Activated T-helper 1 cell treated with anti-CD3 and anti-CD28 coated beads, Interleukin-12 subunit alpha, Interleukin-12 subunit beta, Interleukin-2, Interleukin-4 antibody, amounts not matched to agents 30 ng/mL and 10 ng/mL and 1 ng/mL, durations not matched to agents 14 hours and 24 hours and 36 hours (primary cell): ENCODE measurements at places on chromosomes 2 and 18.

GRCh38 chr2:158994920-158995676, 26.7 kb downstream of the TANC1 start:
- no peak for DNase-seq

GRCh38 chr18:32707586-32707985, 65.2 kb downstream of the KLHL14 start:
- no peak for DNase-seq

GRCh38 chr2:218882866-218883366, 2.3 kb downstream of the WNT10A start:
- DNase-seq, result no peak

- DNase-seq, result no peak
Observed at GRCh38 chr18:34806527-34806926, 96.4 kb downstream of the DTNA start.

DNA sequence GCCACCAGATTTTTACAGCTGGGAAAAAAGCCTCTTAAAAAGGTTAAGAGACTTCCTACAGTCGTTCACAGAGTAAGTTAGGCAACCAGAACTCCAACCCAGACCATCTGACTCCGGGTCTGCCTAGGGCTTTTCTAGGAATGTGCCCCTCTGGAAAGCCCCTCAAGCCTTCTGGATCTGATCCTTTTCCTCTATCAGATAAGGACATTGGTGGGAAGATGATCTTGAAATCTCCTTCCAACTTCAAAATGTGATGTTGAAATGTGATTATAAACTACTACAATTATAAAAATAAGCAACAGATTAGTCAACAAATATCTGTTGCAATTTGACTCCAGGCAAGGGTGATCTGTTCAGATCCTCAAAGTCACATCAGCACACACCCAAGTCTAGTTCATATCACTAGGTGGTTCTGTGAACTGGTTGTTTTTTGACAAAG, 270.4 kb downstream of the ARHGAP15 start:
- DNase-seq, result no peak

DNA sequence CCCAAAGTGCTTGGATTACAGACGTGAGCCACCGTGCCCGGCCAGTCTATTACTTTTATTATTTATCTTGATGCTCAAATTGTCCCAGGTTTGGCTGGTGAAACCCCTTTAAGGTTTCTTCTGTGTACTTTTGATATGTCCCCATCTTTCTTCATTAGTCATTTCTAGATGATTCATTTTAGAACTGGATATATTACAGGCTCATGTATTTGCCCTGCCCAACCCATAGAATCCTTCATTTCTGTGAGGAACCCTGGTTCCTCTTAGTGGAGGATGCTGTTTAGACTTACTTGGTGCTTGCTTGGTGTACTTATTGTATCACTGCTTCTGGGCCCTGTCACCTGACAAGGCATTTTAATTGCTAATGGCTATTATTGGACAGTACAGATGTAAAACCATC, 40.1 kb downstream of the KCMF1 start:
- no peak for DNase-seq

- no peak for DNase-seq
Observed at GRCh38 chr2:44535376-44535775, 173.6 kb downstream of the CAMKMT start.

GRCh38 chr18:36819621-36820020, 9.2 kb downstream of the TPGS2 start:
- DNase-seq, result no peak

DNA sequence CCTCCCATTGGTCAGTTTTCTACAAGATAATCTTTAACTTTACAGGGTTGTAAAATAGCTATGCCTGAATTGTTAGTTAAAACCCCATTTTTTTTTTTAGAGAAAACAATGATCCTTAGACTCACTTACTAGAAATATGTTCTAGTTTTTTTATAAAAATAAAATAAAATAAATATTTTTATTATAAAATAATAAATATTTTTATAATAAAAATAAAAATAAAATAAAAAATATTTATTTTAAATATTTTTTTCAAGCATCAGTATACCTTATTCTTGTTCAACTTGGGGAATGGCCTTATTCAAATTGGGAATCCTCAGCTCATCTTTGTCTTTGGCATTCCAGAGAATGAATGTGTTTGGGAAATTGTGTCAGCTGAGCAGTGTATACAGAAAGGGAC, 20.8 kb upstream of the IL1RL1 start:
- no peak for DNase-seq

GRCh38 chr2:46065152-46065551, 232.1 kb upstream of the EPAS1 start:
- DNase-seq, result no peak

- no peak for DNase-seq
Observed at GRCh38 chr18:58955001-58955400, 90.3 kb downstream of the ZNF532 start.

- DNase-seq, result no peak
Observed at GRCh38 chr2:56175779-56176178, 8.0 kb upstream of the CCDC85A start.

- no peak for DNase-seq
Observed at GRCh38 chr2:16434393-16434792, 231.2 kb downstream of the CYRIA start.

GRCh38 chr2:98329549-98329948, 16.7 kb upstream of the CNGA3 start:
- DNase-seq, result no peak

- DNase-seq, result no peak
Observed at GRCh38 chr2:67318031-67318430, 79.1 kb upstream of the ETAA1 start.

- no peak for DNase-seq
Observed at GRCh38 chr2:100876231-100876860, 56.4 kb downstream of the NPAS2 start.

GRCh38 chr2:59389240-59389639, 1148.1 kb upstream of the FANCL start:
- no peak for DNase-seq

- no peak for DNase-seq
Observed at GRCh38 chr18:48216639-48217257, 192.4 kb downstream of the ZBTB7C start.

DNA sequence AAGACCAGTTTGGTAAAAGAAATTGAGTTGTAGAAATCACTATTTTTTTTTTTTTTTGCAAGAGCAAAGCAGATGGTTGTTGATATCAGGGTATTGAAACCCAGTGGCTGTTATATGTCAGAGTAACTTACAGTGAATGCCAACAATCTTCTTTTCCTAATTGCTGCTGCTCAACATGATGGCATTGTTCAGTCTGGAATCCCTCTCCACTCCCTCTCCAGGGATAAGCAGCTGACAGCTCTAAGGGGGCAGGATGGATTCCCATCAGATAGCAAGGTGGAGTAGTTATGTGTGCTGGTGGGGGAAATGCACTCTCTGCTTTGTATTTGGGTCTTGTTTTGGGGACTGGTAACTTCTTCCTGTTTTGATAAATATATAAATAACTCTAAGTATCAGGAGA, 200.0 kb downstream of the PIK3C3 start:
- no peak for DNase-seq

- no peak for DNase-seq
Observed at GRCh38 chr2:208001924-208002323, 23.4 kb downstream of the PLEKHM3 start.

- no peak for DNase-seq
Observed at GRCh38 chr2:1648241-1649102, 95.8 kb downstream of the PXDN start.

DNA sequence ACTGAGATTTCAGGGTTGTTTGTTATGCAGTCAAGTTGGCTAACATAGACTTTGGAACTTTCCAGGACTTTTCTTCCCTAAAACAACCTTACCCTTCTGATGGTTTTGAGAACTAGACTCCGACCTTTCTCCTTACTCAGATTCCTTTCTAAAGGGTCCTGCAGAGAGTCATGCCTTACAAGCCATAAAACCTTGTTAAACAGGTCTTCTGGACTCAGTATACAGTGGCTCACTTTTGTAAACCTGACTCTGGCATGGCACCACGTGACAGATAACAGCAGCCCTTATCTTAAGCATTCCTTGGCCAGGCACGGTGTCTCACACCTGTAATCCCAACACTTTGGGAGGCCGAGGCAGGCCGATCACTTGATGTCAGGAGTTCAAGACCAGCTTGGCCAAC, 253.2 kb upstream of the RAB6C start:
- no peak for DNase-seq

- DNase-seq, result no peak
Observed at GRCh38 chr2:161836664-161837063, 212.4 kb downstream of the SLC4A10 start.

GRCh38 chr2:157228946-157229345, 28.6 kb upstream of the GALNT5 start:
- no peak for DNase-seq

DNA sequence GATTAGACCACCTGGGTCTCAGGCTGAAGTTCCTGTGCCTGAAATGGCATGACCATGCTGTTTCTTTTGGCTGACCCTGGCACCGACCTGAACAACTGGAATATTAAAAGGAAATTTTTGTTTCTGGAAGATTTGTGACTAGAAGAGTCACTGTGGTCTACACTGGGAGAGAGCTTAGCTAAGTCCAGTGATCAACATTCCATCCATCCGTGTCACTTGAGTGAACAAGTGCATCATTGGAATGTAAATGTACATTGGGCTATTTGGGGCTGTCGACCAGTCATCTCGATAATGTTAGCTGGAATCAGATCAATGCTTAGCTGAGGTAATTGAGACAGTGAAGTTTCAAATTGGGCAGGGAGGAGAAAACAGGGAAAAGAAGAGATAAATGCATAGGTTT, 95.4 kb upstream of the CCDC85A start:
- DNase-seq, result no peak

DNA sequence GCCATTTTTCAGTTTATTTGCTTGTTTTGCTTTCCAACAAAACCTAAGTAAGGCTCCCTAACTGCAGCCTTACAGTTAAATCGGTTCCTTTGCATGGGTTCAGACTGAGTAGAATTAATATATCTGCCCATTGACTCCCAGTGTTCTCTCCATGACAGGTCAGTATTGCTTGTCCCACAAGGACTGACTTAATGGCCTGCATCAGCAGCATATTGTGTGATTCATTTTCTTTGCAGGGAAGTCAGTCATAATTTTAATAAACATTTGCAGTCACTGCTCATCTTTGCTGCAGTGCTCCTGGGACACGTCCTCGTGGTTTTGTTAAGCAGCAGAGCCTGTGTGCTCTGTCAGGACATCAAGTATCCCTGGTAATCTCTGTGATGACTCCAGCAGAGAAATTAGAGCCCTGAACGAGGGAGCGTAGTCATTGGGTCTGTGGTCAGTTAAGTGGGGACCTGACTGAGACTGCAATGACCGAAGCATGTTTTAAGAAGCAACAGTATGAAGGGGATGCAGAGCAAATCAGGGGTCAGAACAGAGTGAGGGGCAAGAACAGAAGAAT, 93.3 kb downstream of the CDH20 start:
- no peak for DNase-seq

DNA sequence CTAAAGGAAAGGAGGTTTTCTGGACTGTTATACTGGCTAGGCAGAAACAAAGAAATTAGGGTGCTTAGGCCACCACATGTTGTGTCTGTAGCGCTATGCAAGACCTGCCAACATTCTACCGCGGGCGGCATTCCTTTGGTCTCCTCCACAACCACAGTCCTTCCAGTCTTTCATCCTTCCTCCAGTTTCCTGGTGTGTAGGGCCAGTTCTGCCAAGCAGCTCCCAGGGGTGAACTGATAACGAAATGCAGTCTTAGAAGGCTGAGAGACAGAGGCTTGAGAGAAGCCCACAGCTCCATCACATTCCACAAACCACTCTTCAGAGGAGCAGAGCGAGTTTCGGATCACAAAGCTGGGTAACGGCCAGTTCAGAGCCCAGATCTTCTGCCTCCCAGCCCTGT, 19.5 kb upstream of the CXXC1 start:
- DNase-seq, result no peak

GRCh38 chr2:84641021-84641420, 124.7 kb downstream of the DNAH6 start:
- no peak for DNase-seq

DNA sequence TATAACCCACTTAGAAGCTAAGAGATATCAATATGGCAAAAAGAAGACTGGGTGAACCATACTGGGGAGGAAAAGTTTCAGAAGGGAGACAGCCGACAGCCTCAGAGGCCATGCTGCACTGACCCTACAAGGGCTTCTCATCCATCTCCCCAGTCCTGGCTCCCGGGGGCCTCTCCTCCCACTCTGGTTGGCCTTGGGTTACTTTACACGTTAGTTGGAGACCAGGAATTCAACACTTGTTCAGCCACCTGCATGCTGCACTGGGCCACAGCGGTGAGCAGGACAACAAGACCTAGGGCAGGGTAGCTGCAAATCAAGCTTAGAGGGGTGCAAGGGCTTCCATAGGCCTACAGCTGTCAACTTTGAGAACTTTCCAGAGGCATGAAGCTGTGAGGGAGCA, 28.6 kb upstream of the IL1R2 start:
- no peak for DNase-seq

DNA sequence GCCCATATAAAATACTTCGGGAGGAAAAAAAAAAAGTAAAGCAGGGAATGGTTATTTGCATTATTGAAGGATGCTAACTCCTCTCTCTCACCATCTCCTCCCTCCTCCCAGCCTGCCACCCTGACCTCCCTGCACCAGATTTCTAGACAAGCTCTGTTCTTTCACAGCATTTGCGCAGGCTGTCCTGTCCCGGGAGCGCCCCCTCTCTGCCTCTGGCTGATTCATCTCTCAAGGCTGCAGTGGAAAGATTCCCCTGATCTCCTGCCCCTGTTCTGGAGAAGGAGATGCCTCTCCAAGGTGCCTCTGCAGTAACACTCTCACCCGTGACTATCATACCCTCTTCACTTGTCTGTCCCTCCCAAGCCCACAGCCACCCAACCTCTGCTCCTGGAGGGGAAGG, 38.5 kb downstream of the COL4A4 start:
- no peak for DNase-seq

GRCh38 chr2:916935-917334, 33.7 kb upstream of the SNTG2 start:
- DNase-seq, result no peak

- DNase-seq, result no peak
Observed at GRCh38 chr2:134333646-134334189, 79.8 kb downstream of the MGAT5 start.

DNA sequence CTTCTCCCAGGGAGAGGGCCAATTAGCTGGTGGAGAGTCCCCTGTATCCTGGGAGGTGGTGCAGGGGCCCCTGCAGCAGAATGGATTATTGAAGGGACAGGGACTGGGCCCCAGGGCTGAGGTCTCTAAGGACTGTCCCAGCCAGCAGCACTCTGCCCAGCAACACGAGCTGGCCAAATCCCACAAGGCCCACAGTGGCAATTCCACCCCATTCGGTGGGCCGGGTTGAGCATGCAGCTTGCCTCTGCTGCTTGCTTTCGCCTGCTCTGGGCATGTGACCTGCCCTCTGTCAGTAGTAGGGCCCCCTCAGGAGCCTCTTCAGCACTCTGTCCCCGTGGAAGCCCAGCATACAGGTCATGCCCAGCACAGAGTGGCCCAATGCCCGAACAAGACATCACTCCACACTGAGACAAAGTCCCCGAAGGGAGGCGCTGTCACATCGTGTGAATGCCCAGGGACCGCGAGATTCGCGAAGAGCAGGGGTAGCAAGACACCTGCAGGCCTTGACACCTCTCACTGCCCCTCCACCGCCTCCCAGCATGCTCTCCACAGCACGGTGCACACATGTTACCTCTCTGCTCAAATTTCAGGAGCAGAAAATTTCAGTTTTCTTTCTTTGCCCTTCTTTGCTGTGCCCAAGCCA, 65.4 kb downstream of the CRACDL start:
- no peak for DNase-seq

- no peak for DNase-seq
Observed at GRCh38 chr2:158305501-158305900, 151.1 kb downstream of the CCDC148 start.

- DNase-seq, result no peak
Observed at GRCh38 chr2:43152741-43153647, 73.4 kb downstream of the ZFP36L2 start.

GRCh38 chr2:114001937-114002336, 112.0 kb downstream of the ACTR3 start:
- DNase-seq, result no peak
